Parietal lobe (tissue), 2 donors: ENCODE measurements at places on chromosomes 16 and 17. TPM values are rescaled to one million over a fixed set of nuclear protein-coding genes. Genes with fewer than 3 reads are reported as not detected.

Gene SOCS3
- 3.1 TPM for total RNA-seq

Gene KRTAP3-1
- not detected for total RNA-seq

Gene CCL1
- total RNA-seq = not detected

Gene KRT20
- total RNA-seq = not detected

Gene PLXDC1
- 10.3 TPM for total RNA-seq

Gene CES4A
- total RNA-seq = 33.8 TPM

Gene CA4
- total RNA-seq = not detected

Gene FOXF1
- total RNA-seq = 0.31 TPM

Gene ZNF385C
- 0.31 TPM for total RNA-seq
